T47D (cell line): ENCODE measurements at places on chromosomes 4 and X.

DNA sequence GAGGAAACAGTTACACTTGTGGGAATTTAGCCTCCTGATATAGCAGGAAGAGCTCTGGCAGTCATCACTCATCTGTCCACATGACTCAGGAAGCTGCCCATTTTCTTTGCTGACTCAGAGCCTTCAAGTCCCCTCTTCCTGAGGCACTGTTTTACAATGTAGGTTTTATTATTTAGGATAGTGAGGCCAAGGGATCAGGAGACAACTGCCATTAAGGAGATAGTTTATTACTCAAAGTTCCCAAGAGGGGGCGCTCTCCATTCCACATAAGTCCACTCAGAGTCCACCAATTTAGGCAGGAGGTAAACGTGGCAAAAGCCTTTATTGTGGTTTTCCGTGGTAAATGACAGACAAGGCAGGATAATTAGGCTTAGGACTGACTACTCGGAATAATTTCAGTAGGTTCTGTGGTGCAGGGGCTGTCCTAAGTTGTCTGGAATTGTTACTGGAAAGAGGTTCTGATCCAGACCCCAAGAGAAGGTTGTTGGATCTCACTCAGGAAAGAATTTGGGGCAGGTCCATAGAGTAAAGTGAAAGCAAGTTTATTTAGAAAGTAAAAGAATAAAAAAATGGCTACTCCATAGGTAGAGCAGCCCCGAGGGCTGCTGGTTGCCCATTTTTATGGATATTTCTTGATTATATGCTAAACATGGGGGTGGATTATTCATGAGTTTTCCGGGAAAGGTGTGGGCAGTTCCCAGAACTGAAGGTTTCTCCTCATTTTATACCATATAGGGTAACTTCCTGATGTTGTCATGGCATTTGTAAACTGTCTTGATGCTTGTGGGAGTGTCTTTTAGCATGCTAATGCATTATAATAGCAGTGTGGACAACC is 96.0 kb upstream of the RAB40AL start:
- DNase-seq, result peak; percentile 9

DNA sequence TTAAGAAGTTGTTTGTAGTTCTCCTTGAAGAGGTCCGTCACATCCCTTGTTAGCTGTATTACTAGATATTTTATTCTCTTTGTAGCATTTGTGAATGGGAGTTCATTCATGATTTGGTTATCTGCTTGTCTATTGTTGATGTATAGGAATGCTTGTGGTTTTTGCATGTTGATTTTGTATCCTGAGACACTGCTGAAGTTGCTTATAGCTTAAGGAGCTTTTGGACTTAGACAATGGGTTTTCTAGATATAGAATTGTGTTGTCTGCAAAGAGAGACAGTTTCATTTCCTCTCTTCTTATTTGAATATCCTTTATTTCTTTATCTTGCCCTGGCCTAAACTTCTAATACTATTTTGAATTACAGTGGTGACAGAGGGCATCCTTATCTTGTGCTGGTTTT is 52.1 kb upstream of the GRID2 start:
- no peak for DNase-seq

GRCh38 chrX:10119399-10119990 is 37.3 kb upstream of the CLCN4 start:
- DNase-seq, result peak; percentile 91

DNA sequence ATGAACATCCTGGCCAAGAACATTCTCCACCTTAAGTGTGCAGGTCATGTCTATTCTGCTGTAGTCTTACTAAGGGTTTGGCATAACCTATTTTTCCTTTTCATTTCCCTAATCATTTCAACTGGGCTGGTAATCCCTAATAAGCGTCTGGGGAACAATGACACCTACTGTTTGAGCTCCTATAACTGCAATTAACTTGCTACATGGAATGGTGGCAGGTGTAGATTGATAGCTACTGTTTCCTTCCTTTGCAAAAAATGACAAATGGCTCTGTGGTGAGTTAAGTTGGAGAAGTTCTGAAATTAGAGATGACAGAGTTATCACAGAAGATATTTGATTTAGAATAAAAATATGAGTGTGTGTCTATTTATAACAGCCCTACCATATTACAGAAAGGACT is 104.5 kb upstream of the NAP1L5 start:
- DNase-seq, result no peak

DNA sequence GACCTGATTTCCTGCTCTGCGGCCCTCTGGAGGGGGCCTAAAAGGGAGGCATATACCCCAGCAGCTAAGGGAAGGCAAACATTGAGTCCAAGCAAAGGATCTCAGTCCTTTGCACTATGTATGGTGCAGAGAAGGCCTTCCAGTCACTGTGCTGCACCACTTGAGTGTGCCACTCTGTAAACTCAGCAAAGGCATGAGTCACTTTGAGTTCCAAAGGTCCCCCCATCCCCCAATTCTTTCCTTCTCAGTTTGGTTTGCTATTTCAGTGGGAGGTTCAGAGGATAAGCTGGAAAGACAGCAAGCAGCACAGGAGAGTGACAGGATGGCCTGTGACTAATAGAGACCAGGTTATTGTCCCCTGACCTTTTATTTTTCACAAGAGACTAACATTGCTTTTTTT is 131.3 kb downstream of the FHDC1 start:
- peak; percentile 10 for DNase-seq

DNA sequence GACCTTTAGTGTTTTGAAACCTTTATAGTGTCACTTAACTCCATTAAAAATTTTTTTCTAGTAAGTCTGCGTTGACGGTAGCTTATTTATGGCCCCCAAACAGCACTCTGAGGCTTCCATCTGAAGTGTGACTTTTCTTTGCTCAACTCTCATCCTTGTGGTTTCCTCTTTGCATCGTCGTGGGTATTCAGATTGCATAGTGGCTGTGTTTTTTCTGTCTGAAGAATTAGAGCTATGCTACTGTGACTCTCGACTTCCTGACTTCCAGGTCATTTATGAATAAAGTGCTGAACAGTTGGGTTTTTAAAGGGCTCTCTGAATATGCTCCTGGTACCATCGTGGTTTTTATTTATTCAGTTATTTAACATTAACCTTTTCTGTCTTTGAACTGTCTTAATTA is 44.9 kb downstream of the JADE1 start:
- DNase-seq, result no peak

GRCh38 chrX:2679534-2680485 is 11.3 kb upstream of the CD99 start:
- peak; percentile 73 for DNase-seq

DNA sequence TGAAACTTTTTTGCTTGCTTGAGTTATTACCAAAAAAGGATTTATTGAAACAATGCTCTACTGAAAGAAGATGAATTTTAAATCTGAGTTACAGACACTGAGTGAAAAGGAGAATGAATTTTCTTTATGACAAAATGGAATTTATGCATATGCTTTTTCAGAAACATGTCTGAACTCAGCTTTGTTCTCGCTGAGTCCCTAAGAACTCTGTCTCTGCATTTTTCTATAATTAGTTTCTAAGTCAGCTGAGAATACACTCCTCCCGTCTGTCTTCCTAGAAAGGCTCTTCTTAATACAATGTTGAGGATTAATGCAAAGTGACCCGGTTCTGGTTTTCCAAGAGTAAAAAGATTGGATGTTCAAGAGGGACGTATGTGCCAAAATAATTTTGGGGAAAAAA is 463.5 kb downstream of the NKX6-1 start:
- no peak for DNase-seq

DNA sequence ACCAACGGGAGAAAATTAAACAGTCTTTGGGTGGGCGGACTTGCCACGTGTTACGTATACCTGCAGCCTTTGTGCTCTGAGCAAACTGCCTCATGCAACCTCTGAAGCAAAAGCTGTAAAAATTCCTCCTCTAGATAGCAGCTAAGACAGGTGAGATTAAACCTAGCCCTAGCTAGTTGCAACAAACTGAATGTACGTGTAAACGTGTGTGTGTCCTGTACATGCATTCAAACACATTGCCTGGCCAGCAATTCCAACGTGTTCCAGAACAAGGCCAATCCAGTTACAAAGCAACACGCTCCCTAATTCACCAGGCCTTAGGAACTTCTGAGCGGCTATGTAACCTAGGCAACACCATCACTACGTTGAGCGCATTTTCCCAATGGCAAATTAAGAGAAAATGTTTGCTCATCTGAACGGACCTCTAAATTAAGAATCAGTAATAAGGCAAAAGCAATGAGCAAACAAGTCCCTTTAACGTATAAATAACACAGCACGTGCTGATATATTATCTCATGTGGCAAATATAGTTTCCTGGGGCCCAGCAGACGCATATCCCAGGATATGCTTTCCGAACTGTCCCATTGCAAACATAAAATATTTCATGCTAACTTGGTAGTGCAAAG is 792 bp downstream of the PPID start:
- no peak for DNase-seq

DNA sequence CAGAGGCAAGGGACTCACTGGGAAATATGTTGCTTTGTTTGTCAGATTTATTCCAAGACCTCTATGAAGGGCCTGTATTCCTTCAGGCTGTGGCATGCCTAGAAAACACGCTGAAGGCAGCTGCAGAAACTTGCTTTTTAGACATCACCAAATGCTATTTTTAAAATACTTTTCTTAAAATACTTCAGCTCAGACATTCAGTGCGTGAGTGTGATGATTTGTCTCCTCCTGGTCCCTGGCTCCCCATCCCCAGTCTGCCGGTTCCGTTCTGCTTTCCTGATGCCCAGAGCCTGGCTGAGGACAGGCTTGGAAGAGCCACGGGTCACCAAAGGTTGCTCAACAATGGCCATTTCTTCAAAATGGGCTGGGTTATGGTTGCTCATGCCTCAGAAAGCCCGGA is 55.0 kb downstream of the PSAPL1 start:
- no peak for DNase-seq

DNA sequence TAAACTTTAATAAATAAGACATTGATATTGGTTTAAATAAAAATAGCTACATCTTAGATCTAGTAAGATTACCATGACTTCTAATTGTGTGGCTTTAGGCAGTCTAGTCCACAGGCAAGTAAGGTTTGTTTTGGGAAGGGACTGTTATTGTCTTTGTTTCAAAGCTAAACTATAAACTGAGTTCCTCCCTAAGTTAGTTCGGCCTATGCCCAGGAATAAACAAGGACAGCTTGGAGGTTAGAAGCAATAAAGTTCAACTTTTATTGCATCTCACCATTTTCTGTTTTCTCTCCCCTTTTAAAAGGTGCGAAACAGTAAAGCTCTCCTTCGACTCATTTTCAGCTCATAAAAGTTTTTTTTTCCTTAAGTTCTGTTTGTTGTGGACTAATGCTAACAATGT is 70.4 kb upstream of the S100G start:
- no peak for DNase-seq

- DNase-seq, result no peak
Measured at GRCh38 chrX:39910651-39911050, 187.1 kb downstream of the BCOR start.

DNA sequence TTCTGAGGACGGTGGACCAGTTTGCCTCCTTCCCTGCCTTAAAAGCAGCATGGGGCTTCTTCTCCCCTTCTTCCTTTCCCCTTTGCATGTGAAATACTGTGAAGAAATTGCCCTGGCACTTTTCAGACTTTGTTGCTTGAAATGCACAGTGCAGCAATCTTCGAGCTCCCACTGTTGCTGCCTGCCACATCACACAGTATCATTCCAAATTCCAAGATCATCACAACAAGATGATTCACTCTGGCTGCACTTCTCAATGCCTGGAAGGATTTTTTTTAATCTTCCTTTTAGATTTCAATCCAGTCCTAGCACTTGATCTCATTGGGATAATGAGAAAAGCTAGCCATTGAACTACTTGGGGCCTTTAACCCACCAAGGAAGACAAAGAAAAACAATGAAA is 255.3 kb downstream of the RAPGEF2 start:
- DNase-seq, result no peak

GRCh38 chrX:120549483-120550452 is 11.0 kb downstream of the CUL4B start:
- no peak for DNase-seq

DNA sequence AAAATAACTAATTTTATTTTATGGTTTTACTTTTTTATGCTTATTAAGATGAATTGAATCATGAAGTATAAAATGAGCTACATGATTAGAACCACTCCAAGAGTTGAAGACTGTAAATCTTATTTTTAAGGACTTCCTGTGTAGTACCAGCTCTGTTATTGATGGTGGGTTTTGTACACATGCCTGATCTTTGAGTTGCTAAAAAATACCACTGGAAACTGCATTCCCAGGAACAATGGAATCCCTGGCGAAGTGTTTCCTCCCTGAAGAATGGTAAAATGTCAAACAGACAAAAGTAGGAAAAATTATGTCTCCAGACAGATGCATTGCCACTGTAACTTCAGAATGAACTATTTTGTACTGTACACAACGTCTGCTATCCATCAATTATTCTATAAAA is 935.4 kb upstream of the TENM3 start:
- no peak for DNase-seq

GRCh38 chrX:55220119-55220794 is at the start of gene PAGE5:
PAGE5 (plus strand) TSS chrX:55220346; CDS start chrX:55221383, 1,037 bp downstream.
- no peak for DNase-seq

- DNase-seq, result no peak
Measured at GRCh38 chrX:74422576-74423288, 1.4 kb downstream of the SLC16A2 start.

DNA sequence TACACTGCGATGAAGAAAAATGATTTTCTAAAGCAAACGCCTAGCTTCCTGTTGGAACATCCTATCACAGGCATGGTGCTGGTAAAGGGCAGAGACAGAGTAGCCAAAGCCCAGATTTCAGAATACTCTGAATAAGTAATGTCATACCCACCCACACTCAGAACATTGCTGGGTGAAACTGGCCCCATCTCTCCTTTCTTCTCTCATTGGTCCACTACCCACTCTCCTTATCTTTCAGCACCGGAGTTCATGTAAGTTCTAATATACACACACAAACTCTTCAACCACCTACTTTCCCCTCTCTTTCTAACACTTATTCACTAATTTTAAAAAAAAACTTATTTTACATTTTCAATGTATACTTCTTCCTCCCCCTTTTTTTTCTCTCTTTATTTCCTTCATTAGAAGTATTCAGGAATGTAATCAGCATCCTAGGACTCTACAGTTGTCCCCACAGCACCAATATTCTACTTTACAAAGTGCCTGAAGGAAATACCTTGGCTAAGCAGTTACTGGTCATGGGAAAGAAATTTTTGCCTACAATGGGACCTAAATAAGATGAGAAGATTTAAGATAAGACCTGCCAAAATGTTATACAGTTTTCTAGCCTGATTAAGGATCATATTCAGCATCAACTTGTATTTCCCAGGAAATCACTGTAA is 63.0 kb downstream of the SEC24D start:
- DNase-seq, result no peak

- no peak for DNase-seq
Measured at GRCh38 chr4:172844556-172844955, 324.1 kb upstream of the GALNT7 start.

GRCh38 chr4:182415116-182415515 is 171.9 kb downstream of the TENM3 start:
- no peak for DNase-seq

DNA sequence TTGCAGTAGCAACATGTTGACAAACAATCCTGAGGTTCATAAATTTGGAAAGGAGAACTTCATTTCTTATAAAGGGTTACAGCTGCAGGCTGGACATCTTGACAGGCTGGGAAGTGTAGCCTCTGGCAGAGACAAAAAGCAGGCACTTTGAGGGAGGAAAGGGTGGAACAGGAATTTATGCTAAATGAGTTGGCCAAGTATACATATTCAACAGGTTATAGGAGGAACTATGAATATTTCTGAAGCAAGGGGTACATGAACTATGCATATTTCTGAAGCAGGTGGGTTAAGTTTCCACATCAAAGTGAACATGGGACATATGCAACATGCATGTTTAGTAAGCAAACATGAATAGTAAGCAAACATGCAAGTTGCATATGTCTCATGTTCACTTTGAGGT is 1.6 kb upstream of the ANTXR2 start:
- no peak for DNase-seq

- no peak for DNase-seq
Measured at GRCh38 chrX:39399387-39399786, 598.1 kb downstream of the MID1IP1 start.

- DNase-seq, result peak; percentile 15
Measured at GRCh38 chr4:82523179-82523578, 38.6 kb downstream of the TMEM150C start.
